ENCODE measurements at places on chromosomes 4 and X.
A peak's percentile ranks its signal among the peaks of the same experiment; 100 is the strongest.

DNA sequence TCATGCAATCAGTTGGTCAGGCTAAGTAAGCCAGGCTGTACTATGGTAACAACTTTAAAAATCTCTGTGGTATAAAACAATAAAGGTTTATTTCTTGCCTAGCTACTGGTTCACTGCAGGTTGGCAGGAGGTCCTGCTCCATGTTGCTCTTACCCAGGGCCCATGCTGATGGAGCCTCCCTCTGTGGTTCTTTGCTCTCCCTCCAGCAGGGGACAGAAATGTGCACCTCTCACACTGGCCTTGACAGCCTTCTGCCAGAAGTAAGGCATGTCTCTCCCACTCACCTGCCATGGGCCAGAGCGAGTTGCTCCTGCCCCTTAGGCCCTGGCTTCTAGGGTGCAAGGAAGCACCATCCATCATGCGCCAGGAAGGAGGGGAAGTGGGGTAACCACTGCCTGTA lies 31.1 kb downstream of the CLDN22 start:
- no peak for DNase-seq

- DNase-seq, result no peak
Observed at GRCh38 chr4:145782756-145783155, 102.8 kb downstream of the C4orf51 start.

DNA sequence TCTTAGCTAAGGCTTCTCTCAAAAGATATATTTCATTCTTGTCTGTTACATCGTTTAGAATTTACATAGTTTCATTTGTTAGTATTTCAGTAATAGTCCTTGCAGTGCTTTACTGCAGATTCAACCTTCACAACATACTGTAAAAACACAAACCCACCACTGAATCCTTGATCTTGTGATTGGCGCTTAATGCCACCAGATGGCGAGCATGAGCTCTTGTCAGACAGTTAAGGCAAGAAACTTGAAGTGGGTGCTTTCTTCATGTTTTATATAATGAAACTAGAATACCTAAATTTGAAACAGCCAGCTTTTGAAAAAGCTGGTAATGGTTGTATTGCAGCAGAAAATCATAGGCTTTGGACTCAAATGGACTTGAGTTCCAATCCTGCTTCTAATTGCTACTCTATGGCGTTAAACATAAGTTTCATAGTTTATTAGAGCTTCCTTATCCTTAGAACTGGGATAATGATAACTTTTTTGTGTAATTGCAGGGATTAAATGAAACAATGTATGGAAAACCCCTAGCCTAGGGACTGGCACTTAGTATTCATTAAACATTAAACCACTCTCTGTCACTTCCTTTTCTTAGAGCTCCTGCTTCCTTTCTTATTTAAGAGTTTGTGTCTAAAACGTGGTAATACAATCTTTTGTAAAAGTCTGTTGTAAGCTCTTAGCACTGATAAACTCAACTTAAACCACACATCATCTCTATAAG lies 95.1 kb downstream of the USP9X start:
- peak; percentile 40 for DNase-seq

DNA sequence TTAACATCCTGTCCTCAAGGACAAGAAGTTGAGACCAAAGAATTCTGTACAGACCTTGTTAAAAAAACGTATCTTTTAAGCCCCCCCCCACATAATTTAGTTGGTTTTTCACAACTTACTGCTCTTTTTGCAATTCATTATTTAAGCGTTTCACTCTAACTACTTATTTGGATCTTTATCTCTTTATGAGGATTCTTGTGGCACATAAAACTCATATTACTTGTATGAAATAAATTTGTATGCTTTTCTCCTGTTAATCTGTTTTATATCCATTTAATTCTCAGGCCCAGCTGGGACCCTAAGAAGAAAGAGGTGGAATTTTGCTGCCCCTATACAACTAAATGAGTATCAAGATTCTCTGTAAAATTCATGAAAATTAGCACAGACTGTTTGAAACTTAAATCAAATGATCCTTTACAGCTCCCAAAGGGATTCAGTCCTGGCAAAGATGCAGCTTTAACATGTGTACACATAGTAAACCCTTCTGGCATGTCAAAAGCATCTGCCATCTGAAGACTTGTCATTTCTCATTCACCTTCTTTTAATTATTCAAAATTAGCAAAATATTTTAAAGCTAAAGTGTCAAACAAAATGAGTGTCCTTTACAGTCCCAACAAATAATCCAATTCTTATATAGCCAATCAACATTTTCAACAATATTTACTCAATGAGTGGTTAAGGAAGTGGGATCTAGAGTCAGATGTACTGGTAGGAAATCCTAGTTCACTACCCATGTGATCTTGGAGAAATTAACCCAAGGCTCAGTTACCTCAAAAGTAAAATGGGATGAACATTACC lies 17.7 kb downstream of the ARAP2 start:
- DNase-seq, result no peak

GRCh38 chr4:8366601-8367000 lies 73.9 kb downstream of the ACOX3 start:
- DNase-seq, result no peak

DNA sequence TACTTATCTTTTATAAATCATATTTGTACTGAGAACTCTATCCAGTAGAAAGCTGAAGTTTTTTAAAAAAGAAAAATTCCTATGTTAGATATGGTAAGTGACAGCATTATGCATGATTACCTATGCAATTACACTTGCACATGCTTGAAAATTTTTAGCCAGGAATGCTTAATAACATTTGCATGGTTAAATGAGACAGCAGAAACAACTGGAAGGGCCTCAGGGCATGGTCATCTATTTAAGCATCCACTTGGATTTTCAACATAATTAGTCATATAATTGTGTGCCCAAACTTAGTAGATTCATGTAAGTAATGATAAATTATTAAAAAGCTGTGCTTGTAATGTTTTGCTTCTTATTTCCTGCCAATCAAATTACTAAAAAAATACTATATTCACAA lies 151.9 kb downstream of the TTC29 start:
- DNase-seq, result no peak

GRCh38 chrX:39592776-39593175 lies 505.0 kb downstream of the BCOR start:
- no peak for DNase-seq

GRCh38 chrX:101550362-101550750 lies at the start of gene ARMCX1:
TSS of gene ARMCX1 (plus strand) at chrX:101550547. CDS start at chrX:101552931, 2,384 bp downstream.
- peak; percentile 72 for DNase-seq
